ENCODE measurements at places on chromosomes 7 and 10. TPM values are rescaled to one million over a fixed set of nuclear protein-coding genes. Genes with fewer than 3 reads are reported as not detected.

- DNase-seq, result no peak
Measured at GRCh38 chr7:127620406-127621233, 2.7 kb upstream of the PAX4 start.

DNA sequence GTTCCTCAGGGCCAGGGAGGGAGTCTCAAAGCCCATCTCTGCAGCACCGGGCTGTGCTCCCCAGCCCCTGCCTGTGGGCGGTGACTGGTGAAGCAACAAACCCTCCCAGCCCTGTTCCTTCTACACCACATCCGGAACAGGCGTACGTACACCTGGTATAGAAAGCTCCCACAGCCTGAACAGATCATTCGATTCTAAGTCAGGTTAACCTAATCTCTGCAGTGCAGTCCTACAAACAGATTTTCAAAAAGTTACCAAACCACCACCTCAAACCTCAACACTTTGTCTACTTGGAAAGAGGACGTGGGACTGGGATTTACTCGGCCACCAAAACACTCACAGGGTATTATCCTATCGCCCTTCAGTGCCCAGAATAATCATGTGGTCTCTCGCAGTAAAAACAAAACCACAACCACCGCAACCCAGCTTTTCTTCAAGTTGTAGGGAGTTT, 238.4 kb downstream of the DIP2C start:
- DNase-seq, result no peak

GRCh38 chr7:40799-41750, 151.3 kb upstream of the FAM20C start:
- DNase-seq, result no peak

- no peak for DNase-seq
Measured at GRCh38 chr7:17622451-17622850, 317.8 kb downstream of the SNX13 start.

AZGP1 gene
- not detected for total RNA-seq
